GDM1 (cell line): ENCODE measurements at places on chromosomes 16 and 17.

DNA sequence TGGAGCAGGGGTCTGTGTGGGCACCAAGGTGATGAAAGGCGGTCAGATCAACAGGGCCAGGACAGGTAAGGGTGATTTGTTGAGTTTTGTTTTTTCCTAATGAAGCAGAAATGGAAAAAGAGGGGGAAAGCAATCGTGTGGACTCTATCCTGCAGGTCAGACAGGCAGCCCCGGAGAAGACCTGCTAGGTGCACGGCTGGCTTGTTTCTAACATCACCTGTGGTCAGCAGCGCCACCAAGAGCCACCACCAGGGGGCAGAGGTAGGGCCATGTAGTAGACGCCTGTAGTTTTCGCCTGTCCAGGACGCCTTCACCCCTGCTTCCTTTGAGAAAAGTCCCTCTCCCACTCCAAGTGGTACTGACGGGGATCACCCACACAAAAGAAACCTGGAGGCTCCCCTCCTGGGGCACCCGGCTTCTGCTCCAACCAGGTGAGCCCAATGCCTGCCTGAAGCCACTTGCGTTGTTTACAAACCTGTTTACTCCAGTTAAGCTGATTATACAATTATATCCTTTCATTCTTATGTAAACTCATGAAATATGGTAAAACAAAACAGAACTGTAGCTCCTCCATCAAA, 54.2 kb upstream of the SEC14L1 start:
- peak; percentile 18 for DNase-seq

DNA sequence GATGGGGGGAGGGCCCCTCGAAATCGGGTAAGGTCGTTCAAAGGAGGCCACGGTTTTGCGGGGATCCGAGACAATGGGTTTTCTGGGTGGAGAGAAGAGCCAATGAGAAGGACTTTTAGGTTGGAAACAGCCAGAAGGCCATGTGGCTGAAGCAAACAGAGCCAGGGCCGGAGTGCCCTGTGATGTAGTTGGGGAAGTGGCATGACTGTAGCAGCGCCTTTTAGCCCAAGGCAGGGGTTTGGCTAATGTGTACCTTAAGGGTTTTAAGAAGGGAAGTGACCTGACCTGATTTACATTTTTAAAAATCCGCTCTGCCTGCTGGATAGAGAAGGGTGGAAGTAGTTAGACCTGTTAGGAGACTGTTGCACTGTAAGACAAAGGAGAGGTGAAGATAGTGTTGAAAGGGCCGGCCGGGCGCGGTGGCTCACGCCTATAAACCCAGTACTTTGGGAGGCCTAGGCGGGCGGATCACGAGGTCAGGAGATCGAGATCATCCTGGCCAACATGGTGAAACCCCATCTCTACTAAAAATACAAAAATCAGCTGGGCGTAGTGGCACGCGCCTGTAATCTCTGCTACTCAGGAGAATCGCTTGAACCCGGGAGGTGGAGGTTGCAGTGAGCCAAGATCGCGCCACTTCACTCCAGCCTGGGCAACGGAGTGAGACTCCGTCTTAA, 1.0 kb downstream of the LYRM1 start:
- peak; percentile 7 for DNase-seq

DNA sequence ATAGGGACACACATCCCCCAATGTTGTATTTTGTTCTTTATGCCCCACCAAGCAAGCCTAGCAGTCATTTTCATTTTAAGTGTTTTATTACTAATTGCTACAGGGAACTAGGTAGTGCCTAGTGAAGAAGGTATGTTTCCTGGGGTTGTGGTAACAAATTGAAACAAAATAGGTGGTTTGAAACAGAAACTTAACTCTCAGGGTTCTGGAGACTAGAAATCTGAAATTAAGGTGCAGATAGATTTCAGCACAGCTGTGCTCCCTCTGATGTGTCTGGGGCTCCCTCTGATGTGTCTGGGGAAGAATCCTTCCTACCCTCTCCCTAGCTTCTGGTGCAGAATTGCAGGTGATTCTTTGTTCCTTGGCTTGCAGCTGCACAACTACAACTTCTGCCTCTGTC, 390.1 kb downstream of the ZFHX3 start:
- DNase-seq: no peak

DNA sequence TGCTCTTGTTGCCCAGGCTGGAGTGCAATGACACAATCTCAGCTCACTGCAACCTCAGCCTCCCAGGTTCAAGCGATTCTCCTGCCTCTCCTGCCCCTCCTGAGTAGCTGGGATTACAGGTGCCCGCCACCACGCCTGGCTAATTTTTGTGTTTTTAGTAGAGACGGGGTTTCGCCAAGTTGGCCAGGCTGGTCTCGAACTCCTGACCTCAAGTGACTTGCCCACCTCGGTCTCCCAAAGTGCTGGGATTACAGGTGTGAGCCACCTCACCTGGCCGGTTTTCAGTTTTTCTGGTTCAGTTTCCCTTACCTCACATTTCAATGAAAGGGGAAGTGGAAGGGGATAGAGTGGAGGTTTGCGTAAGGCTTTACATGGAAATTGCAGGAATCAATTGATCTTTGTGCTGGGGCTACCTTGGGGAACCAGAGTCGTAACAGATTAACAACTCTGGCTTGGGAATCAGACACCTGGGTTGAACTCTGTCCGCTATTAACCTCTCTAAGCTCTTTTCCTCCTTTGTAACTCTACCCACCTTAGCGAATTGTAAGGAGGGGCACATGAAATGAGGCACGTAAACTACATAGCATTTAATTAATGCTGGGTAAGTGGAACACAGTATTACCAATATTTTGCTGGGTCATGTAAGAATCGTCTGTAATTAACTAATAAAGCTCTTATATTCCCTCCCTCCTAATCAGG, 3.2 kb downstream of the MPV17L start:
- no peak for DNase-seq

DNA sequence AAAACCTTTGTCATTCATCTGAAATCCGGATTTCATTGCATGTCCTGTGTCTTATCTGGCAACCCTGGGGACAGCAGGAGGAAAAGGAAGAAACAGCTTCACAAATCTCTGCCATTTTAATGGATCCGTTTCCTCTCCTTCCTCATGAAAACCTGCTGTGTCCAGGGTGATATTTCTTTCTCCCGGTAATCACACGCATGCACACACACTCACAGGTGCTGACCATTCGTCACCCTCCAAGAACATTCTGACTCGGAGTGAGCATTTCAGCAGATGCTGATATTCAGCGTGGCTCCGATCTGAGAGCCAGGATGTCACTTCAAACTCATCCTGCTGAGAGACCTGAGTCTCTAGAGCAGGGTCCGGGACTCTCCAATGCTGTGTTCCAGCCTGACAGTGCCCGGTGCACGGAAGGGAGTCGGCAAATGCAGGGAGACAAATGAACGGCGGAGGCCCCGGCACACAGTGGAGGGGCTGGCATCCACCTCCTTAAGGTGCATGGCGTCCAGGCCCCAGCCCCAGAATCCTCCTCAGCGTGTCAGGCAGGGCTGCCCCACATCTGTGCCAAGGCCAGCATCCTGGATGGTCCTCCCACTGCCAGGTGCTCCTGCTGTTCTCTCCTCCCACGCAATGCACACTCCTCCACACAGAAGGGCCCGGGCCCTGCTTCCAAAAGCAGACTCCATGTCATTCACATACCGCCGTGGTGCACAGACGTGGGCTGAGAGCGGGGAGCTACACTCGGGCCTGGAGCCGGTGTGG, 70.7 kb downstream of the RBFOX3 start:
- DNase-seq: no peak
